Pulmonary artery endothelial cell (primary cell): ENCODE measurements at places on chromosomes 1 and 21.

GRCh38 chr1:155970531-155971167, 7.7 kb downstream of the ARHGEF2 start:
- DNase-seq, result peak; percentile 74

DNA sequence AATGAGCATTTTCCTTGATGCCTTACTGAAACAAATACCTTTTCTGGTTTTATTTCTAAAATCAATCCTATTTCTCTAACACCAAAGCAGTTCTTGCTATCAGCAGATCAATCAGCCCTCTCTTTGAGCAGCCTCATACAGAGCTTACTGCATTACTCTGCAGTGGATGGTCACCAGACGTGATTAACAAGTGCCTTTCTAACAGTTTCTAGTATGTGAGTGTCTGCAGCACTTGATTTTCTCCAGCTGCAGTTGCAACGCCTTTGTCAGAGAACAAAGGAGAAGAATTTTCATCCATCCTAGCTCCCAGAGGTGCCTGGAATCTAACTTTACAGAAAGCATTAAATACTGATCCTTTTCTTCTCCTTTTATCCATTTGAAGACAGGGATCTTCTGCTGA, 177.3 kb upstream of the SGIP1 start:
- no peak for DNase-seq

- DNase-seq, result no peak
These were observed 4.9 kb downstream of the MTHFR start for GRCh38 chr1:11800756-11801433.

- no peak for DNase-seq
These were observed 27.3 kb upstream of the ZNF362 start for GRCh38 chr1:33228935-33229487.

DNA sequence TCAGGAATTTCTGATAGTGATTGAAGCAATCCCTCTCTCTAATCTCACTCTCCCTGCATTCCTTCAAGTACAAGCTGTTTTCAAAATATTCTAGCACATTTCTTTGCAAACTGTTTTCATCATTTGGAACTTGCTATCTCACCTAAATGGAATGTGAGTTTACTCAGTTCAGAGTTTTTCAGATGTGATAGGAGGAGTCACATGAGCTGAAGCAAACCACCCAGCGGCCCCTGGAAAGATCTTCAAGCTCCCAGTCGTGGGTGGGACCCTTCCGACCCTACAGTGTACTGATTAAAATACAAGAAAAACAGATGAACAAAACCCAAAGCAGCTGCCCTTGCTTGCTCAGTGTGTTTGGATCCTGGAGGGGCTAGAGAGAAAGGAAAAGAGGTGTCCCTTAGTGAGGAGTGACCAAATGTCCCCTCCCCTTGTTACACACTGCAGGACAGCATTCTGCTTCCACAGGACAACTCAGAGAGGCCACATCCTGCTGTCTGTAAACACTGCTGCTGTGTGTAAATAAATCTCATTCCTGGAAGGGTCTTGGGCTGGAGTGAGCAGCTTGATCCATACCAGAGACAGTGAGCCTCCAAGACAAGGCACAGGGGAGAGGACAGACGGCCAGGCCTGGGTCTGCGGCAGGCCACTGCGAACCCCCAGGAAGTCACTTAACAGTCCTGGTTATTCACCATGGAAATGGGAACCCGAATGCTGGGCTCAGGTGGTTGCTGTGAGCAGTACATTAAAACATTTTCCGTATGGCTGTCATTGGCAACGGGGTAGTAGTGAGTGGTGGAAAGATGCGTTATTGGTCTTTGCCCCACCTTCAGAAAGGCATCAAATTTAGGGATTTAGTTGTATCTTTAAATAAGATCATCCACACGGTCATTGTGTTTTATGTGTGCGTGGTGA, 229.2 kb downstream of the RHOU start:
- no peak for DNase-seq

DNA sequence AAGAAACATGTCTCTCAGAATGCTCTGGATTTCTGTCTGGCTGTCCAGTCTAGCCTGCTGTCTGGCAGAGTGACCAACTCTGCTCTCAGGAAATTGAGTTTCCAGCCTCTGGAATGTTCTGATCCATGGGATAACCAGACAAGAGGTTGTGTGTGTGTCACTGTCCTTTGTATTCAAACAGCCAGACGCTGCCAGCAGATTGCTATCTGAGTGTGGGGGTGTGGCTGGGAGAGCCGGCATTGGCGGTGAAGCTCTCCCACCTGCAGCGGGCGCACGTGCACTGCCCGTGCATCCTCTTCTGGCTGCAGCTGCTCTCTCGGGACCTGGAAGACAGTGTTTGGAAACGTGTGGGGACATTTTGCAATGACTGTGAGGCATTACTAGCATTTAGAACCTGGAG, 26.1 kb downstream of the PKP1 start:
- peak; percentile 19 for DNase-seq

DNA sequence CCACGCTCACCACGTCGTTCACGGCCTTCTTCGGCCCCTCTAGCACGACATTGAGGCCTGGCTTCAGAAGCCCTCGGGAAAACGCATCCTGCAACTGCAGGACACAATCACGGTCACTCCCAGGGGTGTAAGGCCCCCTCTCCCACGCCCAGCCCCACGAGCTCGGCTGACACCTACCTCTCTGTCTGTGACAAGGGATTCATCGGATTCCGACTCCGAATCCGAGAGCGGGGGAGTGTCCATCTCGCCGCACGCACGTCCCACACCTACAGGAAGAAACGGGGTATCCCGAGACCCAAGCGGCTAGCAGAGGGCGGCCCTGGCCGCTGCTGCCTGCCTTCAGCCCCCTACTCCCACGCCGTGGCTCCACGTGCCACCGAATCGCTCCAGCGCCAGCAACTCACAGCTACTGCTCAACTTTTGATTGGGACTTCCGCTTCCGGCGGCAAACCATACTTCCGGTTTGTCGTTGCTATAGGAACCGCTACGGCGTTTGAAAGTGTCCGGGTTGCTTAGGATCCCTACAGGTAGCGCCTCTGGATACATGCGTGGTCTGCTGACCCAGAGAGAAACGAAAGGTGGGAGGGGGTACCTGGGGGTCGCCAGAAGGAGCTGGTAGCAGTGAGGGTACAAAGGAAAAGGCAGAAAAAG, at the start of the genes CFAP57 and EBNA1BP2:
TSS of gene CFAP57 (plus strand) at position 455 of the 651 bp plus-strand sequence. CDS start 424 bp downstream, outside the sequence.
TSS of gene EBNA1BP2 (minus strand) at position 415 of the 651 bp plus-strand sequence. CDS start at position 243, 172 bp downstream.
- peak; percentile 77 for DNase-seq

GRCh38 chr1:54337928-54338327, 68.3 kb downstream of the SSBP3 start:
- peak; percentile 13 for DNase-seq

DNA sequence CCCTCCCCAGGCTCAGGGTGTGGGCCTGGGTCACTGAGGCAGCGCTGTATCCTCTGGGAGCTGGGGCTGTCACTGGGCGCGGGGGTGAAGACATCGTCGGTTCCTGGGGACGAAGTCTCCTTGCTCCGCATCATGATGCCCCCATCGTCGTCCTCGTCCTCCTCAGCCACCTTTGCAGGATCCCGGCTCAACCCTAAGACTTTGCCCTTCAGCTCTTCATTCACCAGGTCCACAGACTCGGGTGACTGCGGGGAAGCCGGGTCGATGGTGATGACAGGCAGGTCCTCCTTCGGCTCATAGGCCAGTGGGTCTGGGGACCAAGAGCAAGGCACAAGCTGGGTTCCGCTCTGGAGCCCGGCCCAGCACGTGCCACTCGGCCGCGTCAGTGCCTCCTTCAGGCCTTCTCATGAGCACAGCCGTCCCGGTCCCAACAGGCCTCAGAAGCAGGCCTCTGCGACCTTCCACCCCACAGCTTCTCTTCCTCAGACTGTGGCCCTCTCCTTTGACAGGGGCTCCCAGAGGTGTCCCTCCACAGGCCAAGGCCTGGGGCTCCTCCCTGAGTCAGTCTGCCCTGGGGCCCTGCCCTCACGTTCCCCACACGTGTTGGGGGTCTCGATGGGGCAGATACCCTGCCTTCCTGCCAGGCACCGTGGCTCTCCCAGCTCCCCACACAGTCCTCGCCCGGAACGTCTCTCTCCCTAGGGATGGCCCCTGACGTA, 54.4 kb downstream of the SLC9A1 start:
- DNase-seq, result no peak

GRCh38 chr1:51850420-51851223, 27.9 kb downstream of the NRDC start:
- no peak for DNase-seq

- DNase-seq, result peak; percentile 90
These were observed 56.8 kb upstream of the GNG12 start for GRCh38 chr1:67889953-67890567.

DNA sequence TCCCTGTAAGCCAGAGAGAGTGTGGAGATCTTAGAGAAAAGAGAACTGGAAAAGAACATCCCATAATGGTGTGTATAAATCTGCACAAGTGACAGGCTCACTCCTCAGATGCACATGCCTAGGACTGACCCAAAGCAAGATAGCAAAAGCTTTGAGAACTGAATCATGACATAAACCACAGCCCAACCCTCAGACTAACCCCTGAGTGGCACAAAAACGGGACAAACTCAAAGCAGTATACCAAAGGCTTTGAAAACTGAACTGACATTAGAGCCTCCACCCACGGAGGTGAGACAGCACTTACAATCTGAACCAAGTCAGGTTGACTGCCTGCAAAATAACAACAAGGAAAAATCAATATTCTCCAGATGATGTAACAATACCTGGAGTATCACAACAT, 70.8 kb downstream of the TIAM1 start:
- no peak for DNase-seq

DNA sequence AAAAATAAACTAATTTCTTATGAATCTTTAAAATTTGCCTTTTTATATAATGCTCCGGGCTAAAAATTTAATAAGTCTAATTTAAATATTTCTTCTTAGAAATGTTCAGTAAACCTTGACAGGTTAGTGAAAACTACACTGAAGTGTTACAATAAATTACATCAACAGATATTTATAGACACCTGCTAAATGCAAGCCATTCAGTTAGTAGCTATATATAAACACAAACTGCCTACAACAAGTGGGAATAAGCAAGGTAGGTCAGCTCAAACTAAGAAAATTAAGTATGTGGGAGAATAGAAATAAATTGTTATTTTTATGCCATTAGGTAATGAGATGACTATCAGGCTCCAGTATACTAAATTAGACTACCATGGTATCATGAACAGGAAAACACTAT, 215.6 kb downstream of the DENND1B start:
- no peak for DNase-seq
